Small intestine (tissue), 16 donors: ENCODE measurements at places on chromosomes 2 and 18. TPM values are rescaled to one million over a fixed set of nuclear protein-coding genes. Genes with fewer than 3 reads are reported as not detected.

DNA sequence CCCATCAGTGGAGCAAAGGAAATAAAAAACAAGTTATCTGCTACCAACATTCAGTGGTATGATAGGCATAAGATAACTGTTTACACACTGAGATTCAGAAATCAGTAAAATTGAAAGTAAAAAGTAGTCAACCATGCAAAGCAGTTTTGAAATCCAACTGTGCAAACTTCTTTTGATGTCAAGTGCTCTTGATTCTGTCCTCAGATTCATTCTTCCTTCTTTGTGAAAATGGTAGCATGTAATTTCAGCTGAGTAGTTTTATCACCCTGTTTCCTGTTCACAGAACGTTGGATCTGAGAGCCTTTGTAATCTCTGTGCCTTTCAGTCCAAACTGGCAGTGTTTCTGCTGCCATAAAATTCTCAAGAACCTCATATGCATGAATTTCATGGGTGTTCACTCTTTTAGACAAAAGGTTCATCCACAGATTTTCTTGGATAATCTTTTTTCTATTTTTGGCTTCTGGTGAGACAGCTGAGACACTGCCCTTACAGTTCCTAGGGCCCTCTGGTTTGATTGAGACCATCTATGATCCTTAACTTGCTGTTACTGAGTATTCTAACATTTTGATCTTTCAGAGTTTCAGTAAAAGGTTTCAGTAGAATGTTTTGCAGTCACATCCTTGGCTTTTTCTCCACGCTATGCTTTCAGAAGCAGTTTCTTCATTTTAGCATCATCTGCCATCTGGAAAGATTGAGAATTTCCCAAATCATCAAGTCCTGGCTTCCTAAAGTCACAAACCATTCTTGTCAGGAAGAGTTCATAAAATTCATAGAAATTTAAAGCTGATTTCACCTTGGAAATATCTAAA, 272.3 kb upstream of the EPHA4 start:
- no peak overlapping the region for H3K27ac ChIP-seq
- no peaks in the 10 kb centered on the region for H3K36me3 ChIP-seq
- no peak for DNase-seq
- H3K27me3 ChIP-seq = no peaks in the 10 kb centered on the region
- no peaks in the 10 kb centered on the region for H3K4me1 ChIP-seq

GRCh38 chr2:215540658-215541057, 104.8 kb upstream of the FN1 start:
- H3K27me3 ChIP-seq = no peaks in the 10 kb centered on the region
- no peaks in the 10 kb centered on the region for H3K4me1 ChIP-seq
- no peak overlapping the region for H3K4me3 ChIP-seq
- no peaks in the 10 kb centered on the region for H3K36me3 ChIP-seq

Gene SLC19A3
- polyA plus RNA-seq = 7.0 TPM

Gene CD28
- polyA plus RNA-seq = under 0.01 TPM

DNA sequence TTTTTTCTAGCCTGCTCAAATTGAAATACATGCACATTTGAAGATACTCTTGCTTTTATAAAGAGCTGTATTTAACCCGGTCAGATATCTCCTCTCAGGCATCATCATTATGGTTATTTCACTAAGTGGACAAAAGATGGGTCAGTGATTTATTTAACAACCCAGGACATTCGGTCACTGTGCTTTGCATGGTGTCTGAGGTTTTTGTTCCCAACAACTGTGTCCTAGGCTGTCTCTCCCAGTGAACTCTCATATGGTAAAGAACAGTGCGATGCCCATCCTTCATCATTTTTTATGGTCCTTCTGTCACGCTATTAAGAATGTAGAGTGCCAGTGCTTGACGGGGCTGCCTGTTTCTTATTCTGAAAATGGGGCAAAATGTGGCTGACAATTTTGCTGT, 372.4 kb downstream of the PTPRM start:
- H3K4me1 ChIP-seq = no peaks in the 10 kb centered on the region
- no peak overlapping the region for H3K4me3 ChIP-seq
- DNase-seq = no peak
- no peaks in the 10 kb centered on the region for H3K36me3 ChIP-seq

Gene LBX2
- 37.5 TPM for polyA plus RNA-seq

- no peak overlapping the region for H3K27ac ChIP-seq
- no peaks in the 10 kb centered on the region for H3K36me3 ChIP-seq
- no peaks in the 10 kb centered on the region for H3K27me3 ChIP-seq
Measured at GRCh38 chr18:6741786-6742185, 12.3 kb downstream of the ARHGAP28 start.

- no peaks in the 10 kb centered on the region for H3K36me3 ChIP-seq
- peak; percentile 18 for DNase-seq
- no peak overlapping the region for H3K4me3 ChIP-seq
- no peak overlapping the region for H3K27ac ChIP-seq
- H3K4me1 ChIP-seq = no peaks in the 10 kb centered on the region
- H3K27me3 ChIP-seq = peaks cover 10% of the 10 kb centered on the region
Measured at GRCh38 chr2:231929961-231930592, 3.9 kb upstream of the NPPC start.

DNA sequence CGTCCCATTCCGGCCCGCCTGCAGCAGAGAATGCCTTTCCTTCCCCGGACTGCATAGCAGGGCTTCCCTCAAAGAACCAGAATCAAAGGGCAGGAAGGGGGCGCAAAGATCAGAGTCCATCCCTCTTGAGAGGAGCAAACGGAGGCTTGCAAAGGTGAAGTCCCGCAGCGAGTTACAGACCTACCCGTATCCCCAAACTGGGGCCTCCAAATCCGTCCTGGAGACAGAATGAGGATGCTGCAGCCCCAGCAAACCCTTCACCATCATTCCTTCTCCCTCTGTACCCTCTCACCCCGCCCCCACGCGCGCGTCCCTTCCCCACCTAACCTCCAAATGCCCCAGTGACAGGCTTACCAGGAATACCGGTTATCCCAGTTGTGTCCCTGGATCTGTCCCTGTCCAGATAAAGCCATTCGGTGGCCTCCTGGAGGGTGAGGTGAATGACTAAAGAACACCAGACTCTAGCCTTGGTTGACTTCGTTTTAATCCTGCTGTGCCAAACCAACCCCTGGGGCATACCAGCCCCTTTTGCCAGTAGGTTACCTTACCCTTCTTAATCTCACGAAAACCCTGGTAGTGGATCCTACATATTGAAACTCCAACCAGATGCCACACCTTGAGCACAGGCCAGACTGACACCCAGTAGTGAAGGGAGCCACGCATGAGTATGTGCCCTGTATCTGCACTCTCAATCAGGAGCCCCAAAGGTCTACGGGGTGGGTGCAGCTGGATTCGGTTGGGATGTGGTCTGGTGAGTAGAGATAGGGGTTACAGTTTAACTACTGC, 961 bp upstream of the SLC40A1 start:
- peak; percentile 82 for DNase-seq
- H3K4me1 ChIP-seq = peaks cover 30% of the 10 kb centered on the region
- H3K4me3 ChIP-seq = peak overlapping the region; percentile 59
- H3K27me3 ChIP-seq = peaks cover 1% of the 10 kb centered on the region
- H3K27ac ChIP-seq = peak overlapping the region; percentile 81

- no peak overlapping the region for H3K4me3 ChIP-seq
- H3K4me1 ChIP-seq = peaks cover 6% of the 10 kb centered on the region
Measured at GRCh38 chr18:6734726-6735430, 5.4 kb downstream of the ARHGAP28 start.

Gene ADAM23
- polyA plus RNA-seq = 0.27 TPM

DNA sequence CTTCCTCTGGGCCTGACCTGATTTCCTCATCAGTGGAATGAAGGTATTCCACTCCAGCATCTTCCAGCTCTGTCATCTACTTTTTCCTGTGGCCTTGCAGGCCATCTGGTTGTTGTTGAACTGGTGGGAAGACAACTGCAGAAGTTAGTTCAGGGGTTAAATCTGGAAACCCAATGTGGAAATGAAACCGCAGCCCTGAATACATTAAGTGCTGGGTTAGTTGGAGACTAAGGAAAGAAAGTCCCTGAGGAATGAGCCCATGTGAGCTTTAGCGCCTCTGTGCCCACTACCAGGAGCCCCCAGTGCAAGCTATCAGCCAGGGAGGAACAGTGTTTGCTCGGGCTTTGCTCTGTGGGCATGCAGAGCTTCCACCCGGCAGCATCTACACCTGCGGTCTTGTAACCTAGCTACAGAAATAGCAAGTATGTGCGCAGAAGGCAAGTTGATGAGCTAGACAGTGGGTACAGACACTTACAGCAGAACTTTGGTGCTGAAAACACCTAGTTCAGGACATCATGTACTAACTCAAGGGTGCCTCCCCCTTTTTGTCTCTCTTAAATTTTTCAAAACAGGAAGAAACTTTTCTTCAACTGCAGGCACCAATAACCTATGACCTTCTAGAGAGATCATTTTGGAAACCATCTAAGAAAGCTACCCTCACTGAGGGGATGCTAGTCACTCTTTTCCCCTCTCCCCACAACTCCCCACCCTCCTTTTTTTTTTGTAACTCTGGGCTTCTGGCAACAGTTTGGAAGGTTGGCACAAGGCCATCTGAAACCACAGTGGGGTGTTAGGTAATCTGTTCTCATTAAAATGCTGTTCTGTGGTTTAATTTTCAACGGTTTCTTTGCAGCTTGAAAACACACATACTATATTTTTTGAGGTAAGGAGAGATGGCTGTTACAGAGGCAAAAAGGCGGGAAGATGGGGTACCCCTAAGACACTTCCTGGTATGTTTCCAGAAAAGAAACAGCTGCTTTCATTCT, 18.3 kb upstream of the CXCR4 start:
- H3K27ac ChIP-seq = peak overlapping the region; percentile 49
- no peaks in the 10 kb centered on the region for H3K36me3 ChIP-seq
- DNase-seq = no peak
- no peaks in the 10 kb centered on the region for H3K27me3 ChIP-seq
- H3K4me3 ChIP-seq = no peak overlapping the region

DNA sequence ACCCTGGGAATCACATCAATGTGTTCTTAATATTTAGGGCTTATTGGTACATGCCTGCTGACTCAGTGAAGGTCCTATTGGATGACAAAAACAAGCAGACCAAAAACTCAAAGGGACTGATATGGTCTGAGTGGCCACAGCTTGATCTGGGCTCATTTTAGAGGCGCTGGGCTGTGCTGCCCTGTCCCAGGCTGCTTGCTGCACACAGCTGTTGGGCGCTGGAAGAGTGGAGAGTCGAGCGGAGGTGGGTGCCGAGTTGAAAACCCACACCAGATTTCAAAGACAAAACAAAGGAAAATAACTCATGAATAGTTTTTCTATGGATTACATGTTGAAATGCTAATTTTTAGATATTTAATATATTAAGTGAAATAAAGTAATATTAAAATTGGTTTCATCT, 68.5 kb downstream of the LONRF2 start:
- H3K4me1 ChIP-seq = no peaks in the 10 kb centered on the region
- H3K4me3 ChIP-seq = no peak overlapping the region
- no peak overlapping the region for H3K27ac ChIP-seq
- no peak for DNase-seq
- H3K36me3 ChIP-seq = no peaks in the 10 kb centered on the region

GRCh38 chr2:141038341-141038740, 1092.5 kb downstream of the LRP1B start:
- H3K4me1 ChIP-seq = no peaks in the 10 kb centered on the region
- DNase-seq = no peak
- no peak overlapping the region for H3K4me3 ChIP-seq
- H3K27me3 ChIP-seq = no peaks in the 10 kb centered on the region
- H3K27ac ChIP-seq = no peak overlapping the region

- H3K27ac ChIP-seq = no peak overlapping the region
- no peak for DNase-seq
- no peaks in the 10 kb centered on the region for H3K4me1 ChIP-seq
- no peaks in the 10 kb centered on the region for H3K27me3 ChIP-seq
- H3K4me3 ChIP-seq = no peak overlapping the region
Measured at GRCh38 chr2:178630581-178630980, 150.3 kb downstream of the PLEKHA3 start.

GRCh38 chr2:106095478-106096298, 98.4 kb downstream of the UXS1 start:
- peaks cover 51% of the 10 kb centered on the region for H3K36me3 ChIP-seq
- DNase-seq = peak; percentile 28
- H3K27me3 ChIP-seq = no peaks in the 10 kb centered on the region
- H3K27ac ChIP-seq = no peak overlapping the region

DNA sequence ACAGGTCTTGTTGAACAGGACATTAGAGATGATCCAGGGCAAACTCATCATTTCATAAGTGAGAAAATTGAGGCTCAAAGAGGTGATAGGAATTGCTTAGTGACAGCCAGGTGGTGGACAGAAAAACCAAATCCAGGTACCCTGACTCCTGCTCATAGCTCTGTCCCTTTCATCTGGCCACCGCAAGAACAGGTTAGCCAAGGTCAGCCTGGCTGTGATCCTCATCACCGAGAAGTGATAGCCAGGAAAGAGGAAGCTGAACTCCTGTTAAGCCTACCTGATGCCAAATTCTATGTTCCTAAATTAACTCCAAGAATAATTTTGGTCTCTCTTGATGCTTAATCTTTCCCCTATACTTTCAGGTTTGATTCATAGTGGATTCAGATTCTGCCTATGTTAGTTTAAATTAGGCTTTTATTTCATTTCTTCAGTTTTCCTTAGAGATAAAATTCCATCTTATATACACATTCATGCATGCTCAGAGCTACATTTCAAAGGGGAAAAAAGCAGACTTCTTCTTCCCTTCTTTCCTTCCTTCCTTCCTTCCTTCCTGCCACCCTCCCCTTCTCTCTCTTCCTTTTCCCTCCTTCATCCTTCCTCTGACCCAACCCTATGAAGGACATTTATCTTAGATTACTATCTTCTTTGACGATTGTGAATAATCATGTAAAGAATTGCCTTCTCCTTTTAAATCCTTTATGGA, 17.3 kb upstream of the CRIM1 start:
- no peak overlapping the region for H3K4me3 ChIP-seq
- no peak overlapping the region for H3K27ac ChIP-seq
- H3K4me1 ChIP-seq = no peaks in the 10 kb centered on the region
- no peaks in the 10 kb centered on the region for H3K27me3 ChIP-seq
- DNase-seq = no peak

DNA sequence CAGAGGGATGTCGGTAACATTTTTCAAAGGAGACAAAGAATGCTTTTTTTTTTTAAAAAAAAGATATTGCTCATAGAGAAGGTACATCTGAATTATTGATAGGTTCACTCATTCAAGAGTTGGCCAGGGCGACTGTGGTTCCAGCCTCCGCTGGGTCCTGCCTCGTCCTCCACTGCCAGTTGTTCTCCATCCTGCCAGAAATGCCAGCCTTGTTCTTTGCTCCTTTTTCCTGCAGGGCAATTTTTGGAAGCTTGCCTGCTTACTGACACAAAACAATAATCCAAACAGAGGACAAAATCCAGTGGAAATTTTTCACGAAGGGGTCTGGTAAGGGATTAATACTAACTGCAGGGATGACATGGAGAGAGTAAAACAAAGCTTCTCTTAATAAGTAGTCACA, 1113.0 kb downstream of the CBLN2 start:
- no peaks in the 10 kb centered on the region for H3K4me1 ChIP-seq
- H3K36me3 ChIP-seq = no peaks in the 10 kb centered on the region
- H3K27ac ChIP-seq = no peak overlapping the region
- H3K4me3 ChIP-seq = no peak overlapping the region
- no peaks in the 10 kb centered on the region for H3K27me3 ChIP-seq

DNA sequence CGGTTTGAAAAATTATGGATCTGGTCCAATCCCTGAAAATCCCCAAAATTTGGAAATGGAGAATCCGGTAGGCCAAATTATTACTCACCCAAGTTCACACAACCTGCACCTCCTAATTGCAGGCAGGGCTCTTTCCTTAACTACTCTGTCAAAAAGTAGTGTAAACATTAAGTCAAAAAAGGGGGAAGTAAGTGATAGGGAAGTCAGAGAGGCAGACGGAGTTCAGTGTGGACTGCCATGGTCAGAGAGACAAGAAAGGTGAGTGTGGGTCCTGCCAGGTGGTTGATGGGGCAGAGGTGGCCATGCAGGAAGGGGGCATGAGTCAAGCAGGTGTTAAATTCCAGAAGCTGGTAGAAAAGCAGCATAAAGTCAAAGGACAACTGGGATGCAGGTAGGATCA, 104.7 kb upstream of the STPG4 start:
- H3K36me3 ChIP-seq = no peaks in the 10 kb centered on the region
- no peaks in the 10 kb centered on the region for H3K4me1 ChIP-seq
- no peaks in the 10 kb centered on the region for H3K27me3 ChIP-seq
- H3K27ac ChIP-seq = no peak overlapping the region
- no peak for DNase-seq

Gene EPB41L3
- 167 TPM for polyA plus RNA-seq
